Subcutaneous adipose tissue (tissue), 4 donors: ENCODE measurements at places on chromosomes 1 and 21. TPM values are rescaled to one million over a fixed set of nuclear protein-coding genes. Genes with fewer than 3 reads are reported as not detected.

DONSON gene
- total RNA-seq, result 10.5 TPM

MANEAL gene
- 1.1 TPM for total RNA-seq

EPHA8 gene
- not detected for total RNA-seq

PRDM16 gene
- 1.0 TPM for total RNA-seq

MMEL1 gene
- not detected for total RNA-seq

TMEM9 gene
- total RNA-seq, result 35.6 TPM

HES2 gene
- not detected for total RNA-seq

DMRTB1 gene
- not detected for total RNA-seq
